Stimulated activated CD8-positive, alpha-beta memory T cell treated with anti-CD3 and anti-CD28 coated beads, Interleukin-4, amount 100 ng/mL, for 1 hour (primary cell): ENCODE measurements at places on chromosomes 7 and 10.

DNA sequence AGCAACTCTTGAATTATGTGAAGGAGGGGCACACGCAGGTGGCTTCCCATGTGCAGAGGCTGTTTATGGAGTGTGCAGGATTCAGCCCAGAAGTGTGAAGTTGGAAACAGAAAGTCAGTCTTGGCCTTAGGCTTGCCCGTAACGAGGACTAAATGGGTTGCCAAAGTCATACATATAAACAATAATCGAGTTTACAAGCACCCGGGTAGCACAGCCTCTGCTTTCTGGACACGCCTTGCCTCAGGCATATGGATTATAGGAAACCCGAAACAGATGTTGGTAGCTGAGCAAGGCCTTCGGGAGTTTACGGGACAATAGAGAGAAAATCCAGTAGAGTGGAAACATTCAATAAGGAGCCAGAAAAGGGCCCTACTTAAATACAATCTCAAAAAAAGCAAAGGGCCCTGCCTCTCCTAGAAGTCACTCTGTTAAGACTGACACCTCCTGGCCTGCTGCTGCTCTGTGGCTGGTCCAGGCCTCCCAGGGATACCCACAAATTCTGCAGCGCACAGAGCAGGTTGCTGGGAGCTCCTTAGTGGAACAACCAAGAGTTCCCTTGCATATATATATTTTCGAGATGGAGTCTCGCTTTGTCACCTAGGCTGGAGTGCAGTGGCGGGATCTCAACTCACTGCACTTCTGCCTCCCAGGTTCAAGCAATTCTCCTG lies 48.5 kb downstream of the SMKR1 start:
- DNase-seq, result no peak

- no peak for DNase-seq
Observed at GRCh38 chr7:121279822-121280221, 49.0 kb upstream of the WNT16 start.

- no peak for DNase-seq
Observed at GRCh38 chr10:131641231-131641630, 259.6 kb upstream of the PPP2R2D start.

- no peak for DNase-seq
Observed at GRCh38 chr10:43202657-43203447, 64.0 kb downstream of the RASGEF1A start.

DNA sequence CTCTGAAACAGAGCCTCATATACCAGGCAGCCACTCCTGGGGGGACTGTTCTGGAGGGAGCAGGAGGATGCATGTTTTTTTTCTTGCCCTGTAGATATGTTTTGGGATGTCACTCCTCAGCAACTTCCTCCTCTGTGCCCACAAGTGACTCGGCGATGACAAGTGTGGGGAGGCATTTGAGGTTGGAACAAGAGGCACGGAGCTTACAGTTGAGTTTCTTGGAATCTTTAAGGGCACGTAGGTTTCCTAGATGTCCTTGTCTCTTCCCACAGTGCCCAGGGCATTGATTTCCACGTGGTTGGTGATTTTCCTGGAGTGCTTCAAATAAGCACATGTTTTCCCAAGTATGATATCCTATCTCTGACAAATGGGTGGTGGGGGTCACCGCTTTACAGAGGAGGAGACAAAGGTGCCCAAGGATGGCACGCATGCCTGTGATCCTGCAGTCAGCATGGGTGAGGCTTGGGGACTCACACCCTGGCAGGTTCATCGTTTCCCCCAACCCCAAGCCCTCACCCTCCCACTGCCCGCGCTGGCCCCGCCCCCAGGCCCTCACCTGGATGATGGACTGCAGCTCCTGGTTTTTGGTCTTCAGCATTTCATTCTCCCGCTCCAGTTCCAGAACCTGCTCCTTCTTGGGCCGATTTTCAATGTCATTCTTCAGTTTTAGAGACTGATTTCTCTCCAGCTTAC lies 95.2 kb upstream of the GNA12 start:
- no peak for DNase-seq

GRCh38 chr10:124062390-124062789 lies 31.0 kb downstream of the CHST15 start:
- no peak for DNase-seq

DNA sequence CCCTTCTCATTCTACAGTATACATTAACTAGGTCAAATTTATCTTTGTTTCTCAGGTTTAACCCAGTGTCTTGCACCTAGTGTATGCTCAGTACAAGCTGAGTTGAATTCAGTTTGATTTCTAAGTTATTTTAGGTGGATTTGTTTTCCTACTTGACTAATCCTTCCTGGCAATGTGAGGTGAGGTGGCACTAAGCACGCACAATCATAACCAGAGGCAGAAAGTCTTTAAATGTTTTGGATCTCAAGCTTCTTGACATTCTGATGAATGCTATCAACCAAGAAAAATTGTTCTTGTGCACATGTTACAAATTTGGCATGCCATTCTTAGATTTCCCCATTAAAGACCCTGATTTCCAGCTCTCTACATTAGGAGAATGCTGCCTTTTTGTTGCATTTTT lies 3.2 kb downstream of the BZW2 start:
- DNase-seq, result no peak

GRCh38 chr10:372566-372965 lies 237.3 kb downstream of the ZMYND11 start:
- DNase-seq, result no peak

- DNase-seq, result no peak
Observed at GRCh38 chr7:137768366-137768765, 78.4 kb downstream of the DGKI start.

DNA sequence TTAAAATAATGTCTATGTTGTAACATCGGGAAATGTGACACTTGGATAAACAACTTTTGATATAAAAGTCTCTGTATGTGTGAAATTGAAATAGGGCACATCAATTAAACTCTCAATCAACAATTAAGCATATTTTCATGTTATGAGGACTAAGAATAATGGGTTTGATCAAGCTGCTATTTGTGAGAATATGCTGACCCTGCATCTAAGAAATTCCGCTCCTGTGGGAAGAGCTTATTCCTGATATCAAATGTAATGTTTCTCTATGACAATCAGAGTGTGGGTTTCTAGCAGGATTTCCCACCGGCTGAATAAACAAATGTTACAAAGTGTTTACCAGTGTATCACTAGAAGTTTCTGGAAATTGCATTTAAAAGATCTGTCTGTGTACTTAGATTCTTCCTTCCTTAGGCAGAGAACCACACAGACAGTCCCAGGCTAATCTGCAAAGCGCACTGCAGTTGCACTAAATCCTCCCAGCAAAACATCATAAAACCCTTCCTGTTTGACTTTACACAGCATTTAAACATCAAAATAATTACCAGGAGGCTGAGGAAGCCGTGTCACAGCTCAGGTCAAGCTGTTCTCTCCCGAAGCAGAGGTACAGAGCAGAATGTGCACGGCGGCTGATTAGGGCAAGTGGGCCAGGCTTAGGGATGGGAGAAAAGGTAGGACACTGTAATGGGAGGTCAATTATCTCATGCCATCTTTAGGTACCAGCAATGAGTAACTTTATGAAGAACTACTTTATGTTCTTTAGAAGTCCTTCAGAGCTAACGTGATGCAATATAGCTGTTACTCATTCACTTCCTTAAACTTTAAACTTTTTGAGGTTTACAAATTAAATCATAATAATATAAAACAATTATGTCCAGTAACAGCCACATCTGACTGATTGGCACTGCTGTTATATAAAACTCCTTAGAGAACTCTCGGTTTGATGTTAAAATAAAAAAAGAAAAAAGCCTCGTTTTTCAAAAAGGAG lies 109.1 kb upstream of the CTTNBP2 start:
- DNase-seq, result no peak

- no peak for DNase-seq
Observed at GRCh38 chr7:26369593-26369992, 77.9 kb downstream of the SNX10 start.

DNA sequence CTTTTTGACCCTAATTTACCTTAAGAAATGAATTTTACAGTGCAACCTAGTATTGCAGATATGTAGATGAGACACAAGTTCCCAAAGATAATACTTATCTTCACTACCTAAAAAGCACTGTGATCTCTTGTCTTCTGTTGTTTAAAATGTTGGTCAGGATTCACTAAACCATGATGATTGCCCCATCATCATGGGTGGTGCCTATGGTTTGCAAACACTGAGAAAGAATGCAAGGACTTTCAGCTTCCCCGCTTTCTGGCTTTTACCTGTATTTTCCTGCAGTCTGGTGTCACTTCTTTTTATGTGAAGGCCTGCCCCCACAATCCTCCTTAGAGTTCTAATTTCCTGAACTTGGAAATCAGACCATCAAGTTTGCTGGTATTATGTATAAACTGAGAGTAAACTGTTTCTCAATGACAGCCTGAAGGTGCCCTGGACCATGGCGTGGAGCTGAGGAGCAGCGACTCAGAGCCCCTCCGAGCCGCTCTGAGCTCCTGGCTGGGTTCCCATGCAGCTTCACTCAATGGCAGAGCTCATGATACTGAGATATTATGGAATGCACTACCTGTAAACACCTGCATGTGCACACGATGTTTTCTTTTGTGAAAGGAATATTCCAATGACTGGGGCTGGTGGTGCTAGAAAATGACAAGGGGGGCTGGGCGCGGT lies 118.4 kb upstream of the EFCAB10 start:
- no peak for DNase-seq

DNA sequence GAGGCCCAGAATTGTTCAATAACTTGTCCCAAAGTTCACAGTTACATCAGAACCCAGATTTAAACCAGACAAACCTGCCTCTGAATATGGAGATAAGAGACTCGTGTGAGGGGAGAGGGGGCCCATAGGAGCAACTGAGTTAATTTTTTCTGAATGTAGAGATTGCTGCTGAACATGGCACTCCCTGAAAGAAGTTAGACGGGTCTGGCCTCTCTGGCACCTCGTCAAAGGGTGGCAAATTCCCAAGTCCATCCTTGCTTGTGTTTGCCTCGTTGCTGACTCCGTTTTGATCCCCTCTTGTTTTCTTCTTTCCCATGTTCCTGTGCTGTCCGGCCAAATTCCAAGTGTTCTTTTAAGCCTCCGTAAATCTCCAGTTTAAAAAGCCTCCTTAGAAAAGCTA lies 35.2 kb upstream of the YAE1 start:
- no peak for DNase-seq

DNA sequence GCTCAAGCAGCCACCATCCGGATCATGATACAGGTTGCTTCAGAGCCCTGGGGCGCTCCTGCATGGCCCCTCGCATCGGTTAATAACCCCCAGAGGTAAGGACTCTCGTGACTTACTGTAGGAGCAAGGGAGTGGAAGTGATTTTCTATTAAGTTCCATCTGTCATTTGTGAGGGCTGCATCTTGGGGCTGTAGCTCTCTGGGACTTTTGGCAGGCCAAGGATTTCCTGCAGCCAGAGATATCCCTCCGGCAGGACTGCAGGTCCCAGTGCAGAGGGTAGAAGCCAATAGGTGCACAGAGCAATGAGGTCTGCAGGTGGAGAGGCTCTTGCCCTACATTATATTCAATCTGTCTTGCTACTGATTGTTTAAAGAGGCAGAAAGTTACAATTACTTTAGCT lies 356.8 kb upstream of the ADARB2 start:
- DNase-seq, result no peak

- DNase-seq, result no peak
Observed at GRCh38 chr7:70637726-70638125, 494.2 kb upstream of the GALNT17 start.

- no peak for DNase-seq
Observed at GRCh38 chr10:593901-594457, 95.5 kb downstream of the DIP2C start.

DNA sequence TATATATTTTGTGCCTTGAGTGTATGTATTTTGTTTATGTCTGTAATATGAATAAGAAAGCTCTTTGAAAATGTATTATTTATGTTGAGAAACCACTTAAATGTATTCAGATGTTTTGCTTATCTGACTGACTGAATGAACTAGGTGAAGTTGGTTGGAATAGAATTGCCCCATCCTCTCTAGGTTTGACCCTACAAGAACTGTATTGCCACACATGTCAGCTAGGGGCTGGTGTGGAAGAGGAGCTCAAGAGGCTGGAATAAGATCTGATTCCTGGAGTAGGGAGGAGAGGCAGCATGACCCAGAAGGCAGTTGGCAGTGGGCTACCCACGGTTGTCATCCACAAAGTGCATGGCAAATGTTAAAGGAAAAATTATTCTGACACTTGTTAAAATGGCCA lies 9.1 kb downstream of the SSMEM1 start:
- no peak for DNase-seq

DNA sequence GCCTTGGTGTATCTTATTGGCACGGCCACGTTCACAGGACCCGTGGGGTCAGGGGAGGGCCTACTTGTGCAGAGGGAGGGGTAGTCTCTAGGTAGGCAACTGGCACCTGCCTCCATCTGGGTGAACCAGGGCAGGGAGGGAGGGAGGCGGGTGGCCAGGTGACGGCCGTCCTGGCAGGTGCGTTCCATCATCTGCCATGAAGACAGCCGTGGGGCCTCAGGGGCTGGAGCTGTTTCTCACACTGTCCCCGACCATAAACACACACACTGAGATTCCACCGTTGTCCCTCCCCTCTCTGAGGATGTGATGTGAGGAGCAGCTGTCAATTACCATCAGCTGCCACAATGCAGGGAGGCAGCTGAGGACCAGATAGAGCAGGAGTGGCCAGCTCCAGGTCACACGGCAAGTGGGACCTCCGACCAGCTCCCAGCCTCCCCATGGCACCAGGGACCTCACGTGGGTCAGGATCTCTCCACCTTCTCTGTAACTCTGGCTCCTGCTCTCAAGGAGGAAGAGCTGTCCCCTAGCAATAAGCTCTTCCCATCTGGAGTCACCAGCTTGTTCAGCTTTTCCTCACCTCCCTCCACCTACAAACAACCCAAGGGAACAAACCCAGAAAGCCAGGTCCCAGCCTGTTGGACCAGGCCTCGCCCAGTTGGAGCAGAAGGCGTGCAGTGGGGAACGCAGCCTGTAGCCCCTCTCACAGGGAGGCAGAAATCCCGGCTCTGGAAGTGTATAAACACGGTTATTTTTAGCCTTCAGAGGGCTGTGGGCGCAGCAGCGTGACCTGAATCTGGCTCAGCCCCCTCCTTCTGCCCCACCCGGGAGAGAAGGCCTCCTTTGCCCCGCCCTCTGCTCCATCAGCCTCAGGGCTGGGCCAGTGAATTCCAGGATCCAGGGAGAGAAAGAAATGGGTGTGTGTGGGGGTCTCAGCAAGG lies 33.1 kb downstream of the ZMIZ1 start:
- DNase-seq, result no peak
